ENCODE measurements at places on chromosomes 2 and 18. TPM values are rescaled to one million over a fixed set of nuclear protein-coding genes. Genes with fewer than 3 reads are reported as not detected.

Gene BCL11A
- not detected for total RNA-seq

Gene EML4
- 89.7 TPM for total RNA-seq

Gene NOSTRIN
- total RNA-seq: not detected

Gene TMEM163
- total RNA-seq: not detected

Gene PAPOLG
- total RNA-seq: 17.3 TPM

Gene SLC40A1
- total RNA-seq: 0.31 TPM

Gene ALMS1
- 21.3 TPM for total RNA-seq

Gene RAB6C
- not detected for total RNA-seq
